ENCODE measurements at places on chromosomes 11 and 22.

DNA sequence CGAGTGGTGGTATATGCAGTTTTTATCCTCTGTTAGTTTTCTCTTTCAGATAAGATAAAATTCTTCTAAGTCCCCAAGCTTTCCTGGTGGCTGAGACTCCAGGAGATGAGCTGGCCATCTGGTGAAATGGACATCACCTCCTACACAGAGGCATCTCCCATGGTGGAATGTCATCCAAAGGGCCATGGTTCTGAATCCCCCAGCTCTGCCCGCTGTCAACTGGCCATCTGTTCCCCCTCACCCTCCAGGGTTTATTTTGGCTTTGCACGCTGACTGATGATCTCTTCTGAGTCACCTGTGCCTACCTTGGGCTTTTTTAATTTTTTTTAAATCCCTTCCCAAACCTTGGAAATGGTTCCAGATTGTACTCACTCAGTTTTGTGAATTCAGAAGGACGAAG lies 142.2 kb downstream of the HIPK3 start:
- DNase-seq, result no peak

GRCh38 chr11:37647767-37648166 lies 1049.7 kb upstream of the RAG2 start:
- no peak for DNase-seq

- no peak for DNase-seq
Measured at GRCh38 chr22:25748704-25749103, 6.7 kb downstream of the MYO18B start.

- no peak for DNase-seq
Measured at GRCh38 chr11:1948389-1948788, 1.3 kb downstream of the MRPL23 start.

DNA sequence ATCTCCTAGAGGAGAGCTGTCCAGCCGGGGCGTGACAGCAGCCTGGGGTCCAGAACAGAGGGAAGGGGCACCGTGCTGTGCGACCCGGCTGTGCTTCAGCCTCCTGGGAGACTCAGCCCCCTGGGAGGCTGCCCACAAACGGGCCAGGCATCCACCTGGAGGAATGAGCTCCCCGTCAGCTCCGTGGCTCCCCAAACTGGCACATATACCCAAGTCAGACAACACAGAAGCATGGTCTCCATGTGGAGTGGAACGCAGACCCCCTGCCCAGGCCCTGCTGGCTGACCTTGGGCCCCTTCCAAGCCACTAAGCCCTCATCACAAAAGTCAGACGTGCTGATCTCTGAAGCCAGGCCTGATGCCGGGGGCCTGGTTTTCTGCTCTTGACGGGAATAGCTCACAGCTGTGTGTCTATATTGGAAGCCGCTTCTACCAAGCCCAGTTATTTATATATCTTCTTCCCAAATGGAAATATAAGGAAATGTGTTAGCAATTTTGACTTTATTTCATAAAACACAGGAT lies 91.7 kb downstream of the BRD1 start:
- DNase-seq, result no peak

DNA sequence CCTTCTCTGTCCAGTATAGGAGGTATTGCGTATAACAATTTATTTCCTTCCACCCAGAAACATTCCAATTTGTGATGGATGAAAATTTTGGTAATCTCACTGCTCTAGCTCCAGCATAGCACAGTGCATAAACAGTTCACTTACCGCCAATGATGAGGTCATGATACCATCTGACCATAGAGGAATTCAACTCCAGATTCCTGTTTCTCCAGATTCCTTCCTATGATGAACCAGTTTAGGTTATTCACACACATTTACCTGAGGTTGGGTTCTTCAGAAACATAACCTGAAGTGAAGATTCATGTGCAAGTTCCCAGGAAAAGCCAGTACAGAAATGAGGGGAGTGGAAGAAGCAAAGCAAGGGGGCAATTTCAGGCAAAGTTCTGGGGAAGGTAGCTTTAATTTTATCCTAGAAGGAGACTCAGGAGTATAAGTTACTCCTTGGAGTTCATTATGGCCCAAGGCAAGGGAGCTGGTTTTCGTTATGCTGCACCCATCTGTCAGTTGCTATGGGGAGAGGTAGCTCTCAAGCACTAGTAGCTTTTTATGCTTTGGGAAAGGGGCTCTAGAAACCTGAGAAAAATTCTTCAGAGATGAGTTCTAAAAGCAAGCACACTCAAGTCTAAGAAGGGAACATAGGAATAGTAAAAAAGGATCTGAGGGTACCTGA lies 121.6 kb downstream of the CASP12 start:
- DNase-seq, result no peak

DNA sequence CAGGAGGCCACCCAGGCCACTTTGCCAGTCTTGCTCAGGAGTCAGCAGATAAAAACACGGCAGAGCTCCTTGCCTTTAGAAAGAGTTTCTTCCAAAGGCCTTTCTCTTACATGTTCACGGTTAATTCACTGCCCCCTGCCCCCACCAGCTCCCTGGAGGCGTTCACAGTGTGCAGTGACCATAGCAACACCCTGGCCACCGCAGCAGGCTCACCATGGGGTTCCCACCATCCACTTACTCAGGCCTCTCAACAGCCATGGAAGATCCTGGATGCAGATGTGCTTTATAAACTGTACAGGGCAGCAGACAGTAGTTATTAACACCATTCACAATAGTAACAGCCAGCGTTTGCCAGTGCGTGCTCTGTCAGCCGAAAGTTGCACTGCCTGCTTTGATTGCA lies 10.6 kb upstream of the MYO7A start:
- no peak for DNase-seq

DNA sequence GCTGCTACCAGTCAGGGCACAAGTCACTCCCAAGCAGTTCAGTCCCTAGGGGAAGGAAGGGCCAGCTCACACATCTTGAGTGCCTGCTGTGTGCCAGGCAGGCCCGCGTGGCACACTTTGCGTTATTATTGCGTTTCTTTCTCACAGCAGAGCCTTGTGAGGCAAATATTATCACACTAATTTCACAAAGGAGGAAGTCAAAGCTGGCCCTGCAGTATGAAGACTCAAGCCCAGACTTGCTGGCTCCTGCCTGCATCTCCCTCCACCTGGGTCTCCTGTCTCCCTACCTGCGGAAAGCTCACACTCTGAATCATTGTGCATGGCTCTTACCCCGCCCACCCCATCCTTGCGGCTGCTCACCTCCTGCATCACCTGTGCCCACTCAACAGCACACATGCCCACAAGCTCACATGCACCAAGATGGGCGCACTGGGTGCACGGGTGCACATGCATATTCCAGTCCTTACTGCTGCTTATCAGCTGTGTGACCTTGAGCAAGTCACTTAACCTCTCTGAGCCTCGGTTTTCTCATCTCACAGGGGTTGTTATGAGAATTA lies 31.7 kb upstream of the P2RY2 start:
- no peak for DNase-seq
